ENCODE measurements at places on chromosomes 4 and X.

GRCh38 chr4:112604589-112604988, 32.1 kb downstream of the ZGRF1 start:
- DNase-seq: peak; percentile 26

DNA sequence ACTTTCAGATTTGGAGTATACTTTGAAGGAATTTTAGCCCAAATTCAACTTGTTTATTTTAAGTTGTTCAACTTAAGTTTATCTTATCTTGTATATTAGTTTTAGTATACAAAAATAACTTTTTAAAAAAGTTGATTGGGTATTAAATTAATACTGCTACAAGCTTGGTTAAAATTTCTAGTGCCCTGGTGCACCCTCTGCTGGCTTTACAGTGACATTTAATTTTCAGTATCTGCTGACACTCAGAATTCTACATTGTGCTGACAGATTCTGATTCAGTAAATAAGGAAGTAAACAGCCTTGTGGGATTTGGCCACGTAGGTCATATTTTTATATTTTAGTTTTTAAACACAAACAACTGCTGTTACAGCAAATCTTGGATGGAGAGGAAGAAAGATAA, 2.9 kb downstream of the EDA start:
- no peak for DNase-seq

DNA sequence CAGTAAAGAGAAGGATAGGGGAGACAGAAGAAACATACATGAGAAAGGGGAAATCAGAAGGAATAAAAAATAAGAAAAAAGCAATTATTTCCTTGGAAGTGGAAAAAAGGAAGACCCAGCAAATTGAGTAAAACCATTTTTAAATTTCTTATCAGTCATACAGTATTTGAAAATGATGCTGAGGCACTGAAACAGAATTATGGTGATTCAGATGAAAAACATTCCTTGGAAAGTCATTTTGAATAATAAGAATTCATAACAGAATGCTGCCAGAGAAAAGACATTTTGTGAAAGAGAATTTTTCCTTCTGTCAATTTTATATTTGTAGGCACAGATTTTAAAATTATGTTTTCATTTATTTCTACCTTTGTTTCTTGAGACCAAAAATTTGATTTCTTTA, 895.5 kb upstream of the EPHA5 start:
- DNase-seq: no peak

- no peak for DNase-seq
These were observed 57.2 kb downstream of the FRMPD3 start for GRCh38 chrX:107506596-107507031.

DNA sequence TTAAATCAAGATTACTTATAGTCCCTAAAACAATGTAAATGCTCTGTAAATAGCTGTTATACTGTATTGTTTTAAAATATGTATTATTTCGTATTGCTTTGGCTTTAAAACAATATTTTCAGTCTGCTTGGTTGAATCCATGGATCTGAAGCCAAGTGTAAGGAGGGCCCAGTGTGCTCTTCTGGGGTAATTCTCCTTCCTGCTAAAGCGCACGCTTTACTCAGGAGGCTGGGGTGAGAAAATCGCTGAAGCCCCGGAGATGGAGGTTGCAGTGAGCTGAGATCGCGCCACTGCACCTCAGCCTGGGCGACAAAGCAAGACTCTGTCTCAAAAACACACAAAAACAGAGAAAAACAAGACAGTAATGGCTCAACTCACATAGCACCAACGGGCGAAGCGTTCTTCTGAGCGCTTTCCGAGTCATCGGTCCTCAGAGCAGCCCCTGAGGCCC, 391 bp upstream of the IDUA start:
- no peak for DNase-seq

- DNase-seq: no peak
These were observed 5.9 kb downstream of the COL25A1 start for GRCh38 chr4:109296527-109296926.

GRCh38 chrX:128931071-128931470, 592.2 kb downstream of the SMARCA1 start:
- no peak for DNase-seq

DNA sequence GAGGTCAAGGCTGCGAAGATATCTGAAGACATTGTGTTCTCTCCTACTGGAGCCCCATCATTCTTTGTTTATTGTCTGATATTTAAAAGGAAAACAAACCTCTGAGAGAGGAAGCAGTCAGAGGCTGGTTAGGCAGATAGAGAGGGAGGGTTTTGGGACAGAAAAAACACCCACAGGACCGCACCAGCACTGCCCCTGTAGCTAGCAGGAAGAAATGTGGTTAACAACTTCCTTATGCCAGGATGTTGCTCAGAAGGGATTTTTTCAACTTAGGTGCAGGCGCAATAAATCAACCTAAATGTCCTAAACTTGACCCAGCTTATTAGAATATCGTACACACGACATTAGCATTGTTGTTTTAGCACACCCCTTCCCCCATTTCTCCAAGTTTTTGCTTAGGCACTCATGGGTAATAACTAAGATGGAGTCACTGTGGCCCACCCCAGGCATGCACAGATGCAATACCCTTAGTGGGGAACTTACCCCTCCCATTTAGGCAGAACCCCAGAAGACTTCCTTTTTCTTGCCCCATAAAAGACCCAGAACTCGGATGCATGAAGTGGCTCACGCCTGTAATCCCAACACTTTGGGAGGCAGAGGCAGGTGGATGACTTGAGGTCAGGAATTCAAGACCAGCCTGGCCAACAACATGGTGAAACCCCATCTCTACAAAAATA, 2.8 kb upstream of the ZNF718 start:
- DNase-seq: no peak

- DNase-seq: no peak
These were observed 81.0 kb upstream of the KLF3 start for GRCh38 chr4:38582889-38583470.

Data from COR-L47 (cell line).